PC-9 (cell line): ENCODE measurements at places on chromosomes 1 and 21. TPM values are rescaled to one million over a fixed set of nuclear protein-coding genes. Genes with fewer than 3 reads are reported as not detected.

DNA sequence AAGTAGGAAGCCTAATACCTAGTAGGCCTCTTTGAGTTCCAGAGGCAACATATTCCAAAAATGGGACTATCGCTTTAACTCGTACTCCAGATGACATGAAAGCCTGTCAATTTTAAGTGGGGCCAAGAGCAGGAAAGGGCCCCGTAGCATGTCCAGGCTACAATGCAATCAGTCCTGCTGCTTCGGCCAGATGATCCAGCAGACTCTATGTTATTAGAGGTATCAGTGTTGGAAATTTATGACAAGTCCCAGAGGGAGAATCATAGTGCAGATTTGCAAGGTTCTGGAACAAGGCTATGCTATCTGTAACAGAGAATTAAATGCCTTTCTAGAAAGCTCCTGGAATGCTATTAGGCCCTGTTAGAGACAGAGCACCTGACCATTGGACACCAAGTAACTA, 56.7 kb upstream of the SRP9 start:
- DNase-seq, result no peak
- no peak overlapping the region for H3K4me3 ChIP-seq
- H3K27ac ChIP-seq, result no peak overlapping the region
- H3K4me1 ChIP-seq, result no peaks in the 10 kb centered on the region

DNA sequence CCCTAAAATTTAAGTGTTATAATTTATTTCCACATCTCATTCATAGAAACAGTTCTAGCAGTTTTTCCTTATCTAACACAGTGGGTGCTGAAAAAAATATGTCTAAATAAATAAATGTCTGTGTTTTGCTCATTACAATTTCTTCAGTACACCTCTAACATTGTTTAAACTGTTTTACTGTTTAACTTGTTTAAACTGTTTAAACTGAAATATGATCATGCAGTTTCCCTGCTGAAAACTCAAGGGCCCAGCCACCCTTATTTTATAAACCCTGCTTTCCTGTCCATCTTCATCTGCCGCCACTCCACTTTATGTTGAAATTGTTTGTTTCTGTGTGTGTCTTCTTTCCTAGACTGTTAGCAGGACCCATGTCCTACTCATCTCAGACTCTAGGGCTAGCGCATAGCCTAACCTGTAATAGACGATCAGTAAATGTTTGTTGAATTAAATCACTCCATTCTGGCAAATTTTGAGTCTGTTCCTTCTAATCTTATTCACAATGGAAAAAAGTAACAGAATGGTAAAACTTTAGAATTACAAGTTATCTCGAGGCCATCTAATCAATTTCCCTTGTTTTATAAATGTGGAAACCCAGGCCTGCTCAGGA, 9.4 kb upstream of the PIK3C2B start:
- no peak overlapping the region for H3K4me3 ChIP-seq
- no peak for DNase-seq
- no peaks in the 10 kb centered on the region for H3K27me3 ChIP-seq
- H3K36me3 ChIP-seq, result no peaks in the 10 kb centered on the region
- peaks cover 35% of the 10 kb centered on the region for H3K4me1 ChIP-seq
- H3K27ac ChIP-seq, result no peak overlapping the region

GRCh38 chr1:173117108-173117633, 66.4 kb upstream of the TNFSF18 start:
- DNase-seq, result no peak
- no peaks in the 10 kb centered on the region for H3K36me3 ChIP-seq
- H3K4me1 ChIP-seq, result peaks cover 3% of the 10 kb centered on the region; the same call in 1 of the 2 replicates

The MGST3 gene
- 67.2 and 90.1 TPM in 2 replicates for total RNA-seq
